ENCODE measurements at places on chromosomes 2 and 18.

DNA sequence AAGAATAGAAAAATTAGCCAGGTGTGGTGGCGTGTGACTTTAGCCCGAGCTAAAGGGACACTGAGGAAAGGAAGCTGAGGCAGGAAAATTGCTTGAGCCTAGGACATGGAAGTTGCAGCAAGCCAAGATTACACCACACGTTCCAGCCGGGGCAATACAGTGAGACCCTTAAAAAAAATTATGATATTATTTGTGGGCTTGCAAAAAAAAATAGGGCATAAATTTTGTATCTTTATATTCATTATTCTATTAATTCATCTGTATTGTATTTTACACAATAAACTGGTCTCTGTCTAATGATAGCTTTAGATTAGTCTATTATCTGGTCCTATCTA lies 18.1 kb downstream of the ORC2 start:
- no peak for DNase-seq

DNA sequence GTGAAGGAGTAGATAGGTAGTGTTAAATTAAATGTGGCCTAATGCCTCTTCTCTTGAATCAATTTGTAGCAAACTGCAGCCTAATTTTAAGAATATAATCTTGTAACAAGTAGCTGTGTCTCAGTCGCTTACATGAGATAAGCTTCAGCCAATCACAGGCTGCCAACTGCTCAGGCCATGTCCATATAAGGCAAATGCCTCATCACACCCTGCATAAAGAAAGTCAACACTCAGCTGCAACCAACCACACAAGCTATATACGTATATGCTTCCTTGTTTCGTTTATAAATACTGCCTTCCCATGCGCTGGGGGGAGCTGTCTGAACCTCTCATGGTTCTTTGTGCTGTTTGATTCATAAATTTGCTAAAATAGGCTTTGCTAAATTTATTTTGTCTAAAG lies 476.3 kb downstream of the TRIB2 start:
- peak; percentile 34 for DNase-seq

- peak; percentile 80 for DNase-seq
Observed at GRCh38 chr2:201158111-201158929, 24.6 kb upstream of the CASP10 start.

DNA sequence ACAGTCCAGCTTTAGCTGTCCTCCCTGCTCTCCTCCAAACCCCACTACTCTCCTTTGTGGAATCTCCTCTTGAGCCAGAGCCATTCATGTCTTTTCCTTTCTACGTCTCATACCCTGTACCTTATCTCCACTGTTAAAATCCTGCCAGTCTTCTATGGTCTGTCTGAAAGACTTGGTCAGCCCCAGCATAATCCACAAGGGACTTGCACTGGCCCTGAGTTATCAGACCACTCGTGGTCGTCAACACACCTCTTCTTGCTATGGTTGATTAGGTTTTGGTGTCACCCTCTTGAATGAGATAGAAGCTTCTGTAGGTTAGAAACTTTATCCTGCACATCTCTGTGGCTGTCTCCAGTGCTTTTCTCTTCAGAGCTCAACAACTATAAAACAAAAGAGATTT lies 56.8 kb downstream of the MYO1B start:
- DNase-seq = no peak

- no peak for DNase-seq
Observed at GRCh38 chr2:227871375-227871791, at the start of gene DAW1. TSS of gene DAW1 (plus strand) at chr2:227871631. CDS start at chr2:227871690, 59 bp downstream.

DNA sequence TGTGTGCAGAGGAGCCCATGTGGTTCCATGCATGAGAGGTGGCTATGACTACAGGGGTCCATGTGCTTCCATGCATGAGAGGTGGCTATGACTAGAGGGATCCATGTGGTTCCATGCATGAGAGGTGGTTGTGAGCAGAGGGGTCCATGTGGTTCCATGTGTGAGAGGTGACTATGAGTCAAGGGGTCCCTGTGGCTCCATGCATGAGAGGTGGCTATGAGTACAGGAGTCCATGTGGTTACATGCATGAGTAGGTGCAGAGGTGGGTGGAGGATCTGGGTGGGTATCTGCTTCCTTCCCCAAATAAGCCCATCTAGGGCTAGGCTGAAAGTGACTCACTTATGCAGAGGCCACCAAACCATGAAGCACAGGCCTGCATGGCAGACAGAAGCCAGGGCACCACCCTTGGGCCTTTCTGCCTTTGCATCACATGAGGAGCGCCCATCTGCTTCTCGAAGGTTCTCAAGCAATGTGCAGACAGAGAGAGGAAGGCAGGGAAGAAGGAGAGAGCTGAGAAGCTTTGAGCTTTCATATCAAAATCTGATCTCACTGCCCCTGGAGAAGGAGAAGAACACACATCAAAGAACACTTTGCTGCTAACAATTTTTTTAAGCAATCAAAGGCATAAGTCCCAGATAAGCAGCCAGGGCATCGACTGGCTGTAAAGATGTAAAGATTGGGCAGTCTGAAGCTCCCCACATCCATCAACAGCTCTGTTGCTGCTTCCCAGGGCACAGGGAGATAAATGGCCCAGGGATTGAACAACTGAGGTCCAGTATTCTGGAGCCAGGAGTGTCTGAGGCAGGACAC lies 137.6 kb downstream of the TNS1 start:
- no peak for DNase-seq

GRCh38 chr2:218605432-218605831 lies 2.3 kb upstream of the PLCD4 start:
- no peak for DNase-seq

DNA sequence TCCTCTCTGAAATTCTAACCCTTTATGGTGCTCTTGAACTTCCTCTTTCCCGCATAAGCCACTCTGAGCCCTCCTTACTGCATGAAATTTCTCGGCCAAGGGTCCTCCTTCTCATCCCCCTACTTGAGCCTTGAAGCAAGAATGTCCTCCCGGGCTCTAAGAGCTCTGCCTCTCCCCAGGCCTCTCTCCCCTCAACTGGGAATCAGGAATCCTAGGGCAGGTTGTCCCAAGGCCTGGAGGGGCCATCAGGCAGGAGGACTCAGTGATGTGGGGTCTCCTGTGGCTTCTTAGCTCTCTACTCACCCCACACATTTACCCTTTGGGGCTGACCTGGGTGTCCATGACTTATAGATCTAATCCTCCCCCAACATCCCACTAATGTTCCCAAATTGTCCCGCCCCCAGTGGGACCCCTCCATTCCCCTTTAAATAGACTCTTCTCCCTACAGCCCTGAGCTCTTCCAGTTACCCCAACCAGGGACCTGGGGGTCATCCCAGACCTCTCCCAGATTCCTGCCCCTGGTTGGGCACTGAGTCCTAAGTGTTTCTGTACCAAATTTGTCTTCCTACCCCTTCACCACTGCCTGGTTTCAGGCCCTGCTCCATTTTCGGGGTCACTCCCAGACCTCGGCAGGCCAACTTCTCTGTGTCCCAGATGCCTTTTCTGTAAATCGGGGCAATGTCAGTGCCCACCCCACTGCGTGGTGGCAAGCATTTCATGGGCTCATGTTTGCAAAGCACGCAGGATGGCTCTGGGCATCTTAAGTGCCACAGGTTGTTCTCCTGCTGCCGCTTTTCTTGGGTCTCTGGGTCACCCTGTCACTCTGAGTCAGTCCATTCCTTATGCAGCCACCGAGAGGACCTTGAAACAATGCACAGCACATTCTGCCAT lies 171.2 kb downstream of the ASB1 start:
- DNase-seq = no peak

- DNase-seq = no peak
Observed at GRCh38 chr2:172894689-172895387, 159.2 kb downstream of the RAPGEF4 start.

DNA sequence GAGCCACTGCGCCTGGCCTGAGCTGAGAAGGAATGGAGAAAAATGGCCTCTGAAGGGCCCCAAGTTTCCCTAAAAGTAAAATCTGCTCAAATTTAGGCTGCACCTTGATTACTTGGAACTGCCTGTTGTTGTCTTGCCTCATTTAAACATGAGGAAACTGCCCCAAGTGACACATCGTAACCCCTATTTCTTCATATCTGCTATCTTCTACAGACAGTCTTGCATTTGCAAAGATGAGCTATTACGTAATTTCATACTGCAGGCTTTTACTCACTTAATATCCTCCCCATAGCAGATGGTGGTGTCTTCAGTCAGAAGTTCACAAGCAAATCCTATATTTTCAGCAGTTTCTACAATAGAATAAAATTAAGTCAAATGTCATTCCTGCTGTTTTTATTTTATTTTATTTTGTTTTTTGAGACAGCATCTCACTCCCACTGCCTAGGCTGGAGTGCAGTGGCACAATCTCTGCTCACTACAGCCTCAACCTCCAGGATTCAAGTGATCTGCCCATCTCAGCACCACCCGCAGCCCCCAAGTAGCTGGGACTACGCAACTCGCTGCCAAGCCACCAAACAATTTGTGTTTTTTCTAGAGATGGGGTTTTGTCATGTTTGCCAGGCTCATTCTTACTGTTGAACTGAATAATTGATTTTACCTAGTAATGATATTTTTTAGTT lies 45.3 kb upstream of the NARS1 start:
- DNase-seq = peak; percentile 71

- peak; percentile 44 for DNase-seq
Observed at GRCh38 chr2:176680916-176681516, 411.8 kb downstream of the MTX2 start.

- peak; percentile 89 for DNase-seq
Observed at GRCh38 chr2:64062840-64063239, 43.6 kb upstream of the VPS54 start.

DNA sequence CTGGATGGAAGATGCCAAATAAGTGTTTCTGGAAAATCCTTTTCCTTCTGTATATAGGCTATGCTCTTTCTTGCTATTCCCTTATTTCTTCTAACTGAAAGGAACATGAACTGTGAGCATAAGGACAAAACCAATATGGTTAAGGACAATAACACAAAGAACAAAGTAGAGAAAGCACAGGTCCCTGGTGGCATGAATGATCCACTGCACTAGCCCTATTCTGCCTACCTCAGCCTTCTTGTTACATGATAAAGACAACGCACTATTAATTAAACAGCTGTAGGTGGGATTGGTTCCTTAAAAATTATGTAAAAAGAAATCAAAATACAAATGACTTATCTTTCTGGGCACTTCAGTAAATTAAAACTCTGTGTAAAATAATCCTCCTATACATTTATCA lies 1.9 kb upstream of the WDR75 start:
- DNase-seq = peak; percentile 4

DNA sequence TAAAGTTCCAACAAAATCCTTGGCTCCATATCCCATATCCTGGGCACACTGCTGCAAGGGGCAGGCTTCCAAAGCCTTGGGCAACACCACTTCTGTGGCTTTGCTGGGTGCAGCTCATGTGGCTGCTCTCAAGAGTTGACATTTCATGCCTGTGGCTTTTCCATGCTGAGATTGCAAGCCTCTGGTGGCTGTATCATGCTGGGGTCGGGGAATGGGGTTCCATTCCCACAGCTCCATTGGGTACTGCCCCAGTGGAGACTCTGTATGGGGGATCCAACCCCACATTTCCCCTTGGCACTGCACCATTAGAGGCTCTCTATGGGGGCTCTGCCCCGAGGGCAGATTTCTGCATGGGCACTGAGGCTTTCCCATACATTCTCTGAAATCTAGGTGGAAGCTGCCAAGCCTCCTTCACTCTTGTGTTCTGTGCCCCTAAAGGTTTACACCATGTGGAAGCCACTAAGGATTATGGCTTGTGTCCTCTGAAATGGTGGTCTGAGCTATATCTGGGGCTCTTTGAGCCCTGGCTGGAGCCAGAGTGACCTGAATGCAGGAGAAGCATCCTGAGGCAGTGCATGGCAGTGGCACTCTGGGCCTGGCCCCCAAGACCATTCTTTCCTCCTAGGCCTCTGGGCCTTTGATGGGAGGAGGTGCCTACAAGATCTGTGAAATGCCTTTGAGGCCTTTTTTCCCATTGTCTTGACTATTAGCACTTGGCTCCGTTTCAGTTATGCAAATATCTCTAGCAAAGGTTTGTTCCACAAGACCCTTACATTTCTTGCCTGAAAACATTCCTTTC lies 107.9 kb downstream of the PTGR3 start:
- no peak for DNase-seq

- peak; percentile 48 for DNase-seq
Observed at GRCh38 chr2:220946552-220946951, 625.6 kb downstream of the EPHA4 start.

GRCh38 chr18:30828700-30829099 lies 213.8 kb downstream of the DSC3 start:
- DNase-seq = peak; percentile 52

DNA sequence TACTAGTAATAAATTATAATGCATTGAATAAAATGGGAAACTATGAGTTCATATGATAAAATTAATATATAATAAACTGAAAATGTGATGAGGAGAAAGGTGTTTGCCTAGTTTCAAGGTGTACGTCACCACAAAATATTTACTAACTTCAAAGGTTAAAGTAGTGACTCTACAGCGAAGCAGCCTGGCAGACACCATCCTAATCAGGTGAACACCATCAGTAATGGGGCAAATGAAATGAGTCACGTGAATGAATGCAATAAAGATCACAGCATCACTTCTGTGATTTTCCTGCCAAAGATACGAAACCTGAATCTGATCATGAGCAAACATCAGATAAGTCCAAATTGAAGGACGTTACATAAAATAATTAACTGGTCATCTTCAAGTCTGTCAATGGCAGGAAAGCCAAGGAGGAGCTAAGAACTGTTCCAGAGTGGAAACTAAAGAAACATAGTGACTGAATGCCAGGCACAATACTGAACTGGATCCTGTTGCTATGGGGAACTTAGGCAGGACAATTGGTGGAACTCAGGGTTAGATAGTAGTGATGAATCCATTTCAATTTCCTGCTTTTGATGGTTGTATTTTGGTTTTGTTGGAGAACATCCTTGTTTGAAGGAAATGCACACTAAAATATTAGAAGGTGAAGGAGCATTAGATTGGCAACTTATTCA lies 12.1 kb upstream of the NOSTRIN start:
- no peak for DNase-seq

DNA sequence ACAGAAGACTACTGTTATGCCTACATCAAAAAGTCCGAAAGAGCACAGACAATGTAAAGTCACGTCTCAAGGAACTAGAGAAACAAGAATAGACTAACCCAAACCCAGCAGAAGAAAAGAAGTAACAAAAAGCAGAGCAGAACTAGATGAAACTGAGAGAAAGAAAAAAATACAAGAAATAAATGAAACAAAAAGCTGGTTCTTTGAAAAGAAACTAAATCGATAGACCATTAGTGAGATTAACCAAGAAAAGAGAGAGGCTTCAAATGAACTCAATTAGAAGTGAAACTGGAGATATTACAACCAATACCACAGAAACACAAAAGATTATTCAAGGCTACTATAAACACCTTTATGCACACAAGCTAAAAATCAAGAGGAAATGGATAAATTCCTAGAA lies 271.8 kb downstream of the MBD2 start:
- no peak for DNase-seq

DNA sequence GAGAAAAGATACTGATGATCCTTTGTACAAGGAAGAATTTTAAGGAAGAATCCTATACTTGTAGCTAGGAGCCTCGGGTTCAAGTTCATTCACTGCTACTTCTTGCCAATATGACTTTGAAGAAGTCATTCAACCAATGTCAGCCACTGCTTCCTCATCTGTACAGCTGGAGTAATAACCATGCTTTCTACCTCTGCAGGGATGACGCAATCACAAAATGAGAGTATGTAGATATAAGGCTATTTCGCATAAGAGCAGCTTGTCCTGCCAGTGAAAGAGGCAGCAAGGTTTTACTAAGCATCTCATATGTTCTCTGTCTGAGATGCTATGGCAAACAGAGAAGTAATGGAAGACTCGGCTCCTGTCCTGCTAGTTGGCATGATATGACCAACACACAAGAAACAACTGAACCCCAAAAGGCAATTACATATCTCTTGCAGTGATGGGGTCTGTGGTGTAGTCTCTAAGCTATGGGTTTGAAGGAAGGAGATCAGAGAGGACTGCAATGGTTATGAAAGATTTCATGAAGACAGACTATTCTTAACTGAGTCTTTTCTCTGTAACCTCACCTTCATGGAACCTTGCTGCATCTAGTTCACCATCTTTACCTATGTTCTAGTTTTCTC lies 9.2 kb downstream of the AAK1 start:
- DNase-seq = peak; percentile 51
